ENCODE measurements at places on chromosomes 1 and 21.
A peak's percentile ranks its signal among the peaks of the same experiment; 100 is the strongest.

DNA sequence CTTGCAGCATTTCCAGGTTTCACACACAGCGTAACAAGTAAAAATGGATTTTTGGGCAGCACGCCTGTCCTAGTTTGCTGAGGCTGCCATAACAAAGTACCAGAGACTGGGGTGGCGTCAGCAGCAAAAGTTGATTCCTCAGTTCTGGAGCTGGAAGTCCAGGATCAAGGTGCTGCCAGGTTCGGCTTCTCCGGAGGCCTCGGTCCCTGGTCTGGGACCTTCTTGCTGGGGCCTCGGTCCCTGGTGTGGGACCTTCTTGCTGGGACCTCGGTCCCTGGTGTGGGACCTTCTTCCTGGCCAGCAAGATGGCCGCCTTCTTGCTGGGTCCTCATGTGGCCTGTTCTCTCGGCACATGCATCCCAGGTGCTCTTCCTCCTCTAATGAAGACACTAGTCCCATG, 104.0 kb downstream of the PDE9A start:
- no peak for DNase-seq

DNA sequence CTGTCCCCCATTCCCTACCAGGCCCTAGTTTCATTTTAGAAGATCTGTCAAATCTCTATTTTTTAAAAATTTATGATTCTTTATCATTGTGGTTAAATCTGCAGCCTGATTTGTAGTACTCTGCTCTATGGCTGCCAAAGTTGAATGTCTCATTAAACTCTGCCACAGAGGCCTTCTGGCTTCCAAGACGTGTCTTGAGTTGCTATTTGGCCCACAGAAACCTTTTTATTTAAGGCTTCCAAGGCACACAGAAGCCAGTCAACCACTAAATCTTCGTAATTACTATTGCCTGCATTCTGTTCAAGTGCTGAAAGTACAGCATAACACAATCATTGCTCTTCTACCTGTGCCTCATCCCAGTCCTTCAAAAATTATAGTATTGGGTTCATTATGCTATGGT, 971.0 kb downstream of the NCAM2 start:
- DNase-seq, result no peak

- no peak for DNase-seq
Measured at GRCh38 chr1:165680303-165680702, 18.1 kb downstream of the ALDH9A1 start.

DNA sequence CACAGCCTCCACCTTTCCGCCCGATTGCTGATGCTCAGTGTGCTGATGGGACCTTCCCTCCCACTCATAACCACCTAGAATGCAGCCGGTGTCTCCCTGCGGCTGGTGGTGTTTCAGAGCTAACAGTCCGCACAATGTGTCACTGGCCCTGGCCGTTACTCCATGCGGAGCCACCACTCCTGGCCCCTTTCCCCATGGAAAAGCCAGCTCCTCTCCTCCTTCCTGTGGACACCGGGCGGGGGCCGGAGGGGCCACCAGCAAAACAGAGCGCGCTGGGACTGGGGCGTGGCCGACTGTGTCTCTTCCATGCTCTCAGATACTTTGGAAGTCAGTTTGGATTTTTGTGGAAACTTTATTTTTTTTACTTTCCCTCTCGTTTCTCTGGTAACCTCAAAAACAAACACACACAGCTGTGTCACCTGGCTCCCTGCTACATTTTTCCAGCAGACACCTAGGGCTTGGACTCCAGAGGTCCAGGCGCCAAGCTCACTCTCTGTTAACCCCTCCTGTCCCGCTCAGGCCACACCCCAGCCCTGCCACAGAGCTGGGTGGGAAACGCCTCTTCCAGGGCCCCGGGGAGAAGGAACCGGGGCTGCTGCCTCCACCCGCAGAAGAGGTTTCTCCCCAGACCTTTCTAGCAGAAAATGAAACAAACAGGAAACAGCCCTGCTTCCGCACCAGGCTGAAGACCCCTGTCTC, 32.5 kb upstream of the COL6A2 start:
- DNase-seq, result no peak

GRCh38 chr1:99956755-99957154, 13.0 kb upstream of the SLC35A3 start:
- DNase-seq, result no peak

DNA sequence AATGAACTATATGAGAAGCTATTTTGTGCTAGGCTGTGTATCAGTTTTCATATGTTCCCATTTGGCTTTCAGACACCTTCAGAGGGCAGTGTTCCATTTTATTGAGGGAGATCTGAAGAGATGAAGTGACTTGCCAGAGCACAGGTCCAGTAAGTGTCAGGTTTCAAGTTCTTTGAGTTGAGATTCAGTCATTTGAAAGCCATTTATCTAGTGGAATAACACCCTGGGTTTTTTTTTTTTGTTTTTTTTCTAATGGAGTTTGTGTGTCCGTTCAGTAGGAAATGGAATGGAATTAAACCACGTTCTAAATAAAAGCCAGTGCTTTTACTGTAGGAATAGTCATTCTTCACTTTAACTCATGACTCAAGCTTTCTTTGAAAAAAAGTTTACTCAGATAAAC, 652.9 kb upstream of the USP24 start:
- DNase-seq, result no peak

- DNase-seq, result no peak
Measured at GRCh38 chr1:89687254-89687653, 54.3 kb downstream of the LRRC8C start.

- DNase-seq, result peak; percentile 19
Measured at GRCh38 chr1:156281281-156281680, 1.3 kb downstream of the SMG5 start.

GRCh38 chr1:110696818-110697217, 22.1 kb upstream of the KCNA3 start:
- DNase-seq, result no peak

DNA sequence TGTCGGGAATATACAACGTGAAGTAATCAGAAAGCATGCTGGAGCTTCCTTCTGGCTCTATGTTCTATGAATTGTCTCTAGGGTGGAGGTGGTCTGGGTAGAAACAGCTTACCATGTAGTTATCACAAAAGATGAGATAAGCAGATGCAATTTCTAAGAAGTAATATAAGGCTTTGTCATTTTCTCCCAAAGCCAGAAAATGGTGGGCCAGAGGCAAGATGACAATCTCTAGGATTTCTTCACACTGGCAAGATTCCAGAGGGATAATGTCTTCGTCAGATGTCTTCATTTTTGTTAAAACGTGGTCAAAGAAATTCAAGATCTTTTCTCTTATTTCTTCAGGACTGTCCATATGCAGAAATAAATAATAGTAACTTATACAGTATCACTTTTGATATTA, 77.7 kb downstream of the ADCY10 start:
- no peak for DNase-seq

DNA sequence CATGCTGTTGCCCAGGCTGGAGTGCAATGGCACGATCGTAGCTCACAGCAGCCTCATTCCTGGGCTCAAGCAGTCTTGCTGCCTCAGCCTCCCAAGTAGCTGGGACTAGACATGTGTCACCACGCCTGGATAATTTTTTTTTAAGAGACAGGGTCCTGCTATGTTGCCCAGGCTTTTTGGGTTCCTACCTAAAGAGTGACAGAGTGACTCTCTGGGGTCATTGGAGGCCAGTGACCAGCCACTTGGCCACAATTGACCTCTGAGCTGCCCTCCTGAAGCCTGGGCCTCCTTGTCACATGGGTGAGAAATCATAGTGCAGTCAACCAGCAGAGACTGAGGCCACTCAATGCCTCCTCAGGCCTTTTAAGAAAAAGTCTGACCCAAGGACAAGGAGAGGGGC, 5.7 kb downstream of the DIO1 start:
- DNase-seq, result no peak

DNA sequence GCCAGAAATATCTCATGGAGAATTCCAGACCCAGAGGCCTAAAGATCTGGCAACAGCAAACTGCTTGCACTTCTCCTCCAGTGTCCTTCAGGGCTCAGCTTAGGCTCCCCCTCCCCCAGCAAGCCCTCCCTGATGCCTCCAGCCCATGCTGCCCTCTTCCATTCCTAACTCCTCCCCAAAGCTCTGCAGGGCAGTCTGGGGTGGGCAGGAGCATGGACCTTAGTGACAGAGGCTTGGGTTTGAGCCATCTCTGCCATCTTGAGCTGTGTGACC, 436.8 kb downstream of the PTPRU start:
- DNase-seq, result no peak

DNA sequence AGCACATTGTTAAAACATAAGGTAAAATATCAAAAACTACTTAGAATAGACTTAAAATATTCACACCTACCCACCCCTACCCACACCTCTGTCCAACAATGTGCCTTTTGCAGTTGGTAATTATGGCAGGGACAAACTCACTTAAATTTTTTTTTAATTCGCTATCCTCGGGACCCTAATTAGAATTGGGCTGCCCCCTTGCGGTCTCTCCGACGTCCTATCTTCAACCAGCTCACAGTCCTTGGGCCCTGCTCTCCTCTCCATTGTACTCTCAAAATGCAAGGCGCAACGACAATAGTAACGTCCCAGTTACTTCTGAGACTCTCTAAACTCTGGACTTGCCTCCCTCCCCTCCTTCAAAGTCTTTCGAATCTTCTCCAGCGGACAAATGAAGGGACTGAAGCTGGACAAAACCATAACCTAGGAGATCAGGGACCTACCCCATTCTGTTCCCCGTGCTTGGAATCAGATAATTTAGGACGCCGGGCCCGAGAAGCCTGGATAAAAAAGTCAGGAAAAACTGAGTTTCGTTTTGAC, 1.1 kb upstream of the CIART start:
- peak; percentile 71 for DNase-seq

DNA sequence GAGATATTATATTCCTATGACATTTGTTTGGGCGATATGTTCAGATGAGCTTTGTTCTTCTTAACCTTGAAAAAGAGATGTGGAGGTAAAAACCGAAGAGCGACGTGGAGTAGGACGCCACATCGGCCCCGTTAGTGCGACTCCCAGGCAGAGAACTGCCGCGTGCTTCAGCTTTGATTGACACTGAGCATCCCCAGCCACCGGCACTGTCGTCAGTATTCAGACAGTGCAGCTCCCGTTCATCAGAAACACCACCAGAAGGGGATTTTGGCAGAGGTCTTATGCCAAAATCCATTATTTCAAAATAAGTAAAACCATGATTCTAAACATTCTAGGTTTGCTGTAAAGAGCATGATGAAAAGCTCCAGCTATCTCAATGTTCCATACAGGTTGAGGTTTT, 66.5 kb downstream of the AGPAT3 start:
- no peak for DNase-seq

- no peak for DNase-seq
Measured at GRCh38 chr1:201505503-201505890, 1.4 kb downstream of the CSRP1 start.

- no peak for DNase-seq
Measured at GRCh38 chr1:159140474-159140873, 30.9 kb upstream of the CADM3 start.

DNA sequence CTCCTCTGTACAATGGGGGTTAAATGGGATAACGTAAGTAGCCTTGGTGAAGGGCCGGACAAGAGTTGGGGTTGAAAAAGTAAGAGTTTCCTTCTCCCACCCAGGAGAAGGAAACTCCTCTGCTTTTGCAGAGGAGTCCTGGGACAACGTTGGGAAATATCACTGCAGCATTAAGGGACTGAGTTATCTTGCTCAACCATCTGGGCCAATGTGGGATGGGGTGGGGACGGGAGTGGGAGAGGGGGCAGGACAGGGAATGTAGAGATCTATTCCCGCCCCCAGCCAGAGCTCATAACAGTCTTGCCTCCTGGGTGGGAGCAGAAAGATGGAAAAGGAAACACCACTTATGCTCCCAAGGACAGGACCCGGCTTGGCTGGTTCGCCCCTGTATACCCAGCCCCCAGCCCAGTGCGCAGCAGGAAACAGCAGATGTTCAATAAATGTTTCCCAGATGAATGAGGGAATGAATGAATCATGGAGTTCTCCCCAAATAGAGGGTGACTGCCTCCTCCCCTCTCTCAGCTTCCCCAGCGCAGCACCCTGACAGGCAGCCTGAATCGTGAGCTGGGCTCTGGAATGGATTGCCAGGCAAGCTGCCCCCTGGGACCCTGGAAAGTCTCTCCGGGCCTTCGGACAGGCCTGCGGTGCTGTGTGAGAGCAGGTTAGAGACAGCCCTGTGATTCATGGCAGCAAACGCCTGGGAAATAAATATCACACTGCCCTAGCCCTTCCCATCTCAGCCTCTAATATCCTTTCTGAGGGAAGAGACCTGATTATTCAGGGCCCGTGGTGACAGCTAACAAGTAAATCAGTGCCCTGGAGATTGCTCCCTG, 24.8 kb downstream of the FBXO2 start:
- no peak for DNase-seq

- no peak for DNase-seq
Measured at GRCh38 chr1:175035865-175036264, 12.6 kb upstream of the MRPS14 start.

GRCh38 chr1:55626326-55626725, 411.2 kb upstream of the USP24 start:
- no peak for DNase-seq

DNA sequence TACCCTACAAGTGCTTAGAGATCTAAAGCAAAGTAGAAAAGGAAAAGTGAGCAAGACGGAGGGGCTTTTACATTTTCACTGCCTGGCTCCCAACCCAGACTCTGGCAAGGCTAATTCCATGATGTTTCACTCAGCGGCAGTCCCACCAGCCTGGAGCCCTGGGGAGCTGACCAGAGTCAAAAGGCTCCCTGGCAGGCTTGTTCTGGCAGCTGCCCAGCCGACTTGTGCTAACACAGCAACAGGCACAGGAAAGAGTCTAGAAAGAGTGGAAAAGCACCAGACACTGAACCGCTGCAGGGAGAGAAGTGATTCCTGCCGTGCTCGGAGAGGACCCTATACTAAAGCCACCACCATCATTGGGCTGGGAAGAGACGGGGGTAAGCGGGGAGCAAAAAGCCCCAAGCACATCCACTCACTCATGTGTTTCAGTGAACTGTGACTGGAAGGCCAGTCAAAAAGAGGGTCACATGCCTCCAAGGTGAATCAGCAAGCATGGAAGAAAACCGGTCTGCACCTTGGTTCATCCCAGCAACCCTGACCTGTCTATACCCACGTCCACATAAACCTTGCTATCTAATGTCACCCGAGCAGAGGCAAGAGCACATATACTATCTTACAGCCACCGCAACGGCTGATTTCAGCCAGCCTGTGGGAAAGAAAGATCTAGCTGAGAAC, 8.0 kb downstream of the SMIM12 start:
- DNase-seq, result no peak

- DNase-seq, result peak; percentile 65
Measured at GRCh38 chr1:17419626-17420328, 19.7 kb downstream of the RCC2 start.

- DNase-seq, result no peak
Measured at GRCh38 chr1:51147394-51147793, 45.4 kb downstream of the C1orf185 start.

- DNase-seq, result no peak
Measured at GRCh38 chr1:106747791-106748190, 308.7 kb upstream of the PRMT6 start.

DNA sequence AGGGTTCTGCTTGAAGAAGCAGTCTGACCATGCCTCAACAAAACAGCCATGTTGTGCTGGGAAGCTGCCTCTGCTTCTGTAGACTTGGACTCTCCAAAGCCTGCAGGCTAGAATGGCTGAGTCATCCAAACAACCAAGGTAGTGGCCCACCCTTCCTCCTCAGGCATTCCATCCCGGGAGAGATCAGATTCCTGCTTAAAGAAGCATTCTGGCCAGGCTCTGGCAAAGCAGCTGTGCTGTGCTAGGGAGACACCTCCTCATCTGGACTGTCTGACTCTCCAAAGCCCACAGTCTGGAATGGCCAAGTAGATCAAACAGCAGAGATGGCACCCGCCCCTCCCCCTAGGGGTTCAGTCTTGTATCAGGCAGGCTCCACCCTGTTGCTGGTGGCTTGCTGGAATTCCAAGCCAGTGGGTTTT, 38.3 kb upstream of the F3 start:
- DNase-seq, result no peak

GRCh38 chr1:56284928-56285327, 294.4 kb downstream of the PLPP3 start:
- no peak for DNase-seq
